Midbrain (tissue), 1 donor: ENCODE measurements at places on chromosomes 12 and 14.

GRCh38 chr14:99230208-99231151 is 41.5 kb downstream of the BCL11B start:
- DNase-seq, result no peak

- DNase-seq, result no peak
Measured at GRCh38 chr12:6332459-6332858, 9.4 kb downstream of the TNFRSF1A start.

GRCh38 chr14:33444136-33444535 is 505.5 kb downstream of the NPAS3 start:
- DNase-seq, result no peak

GRCh38 chr12:40038619-40039018 is 67.3 kb downstream of the SLC2A13 start:
- DNase-seq, result no peak

- DNase-seq, result no peak
Measured at GRCh38 chr14:75513911-75514672, 8.2 kb upstream of the BATF start.
